Peyer's patch (tissue), 4 donors: ENCODE measurements at places on chromosomes 13 and 19. TPM values are rescaled to one million over a fixed set of nuclear protein-coding genes. Genes with fewer than 3 reads are reported as not detected.

Gene EID2B
- 1.7 TPM for total RNA-seq

Gene PRTN3
- total RNA-seq: not detected

Gene ZNF426
- 3.5 TPM for total RNA-seq

Gene ZNF274
- total RNA-seq: 46.8 TPM

Gene ZIC2
- not detected for total RNA-seq

Gene TTC9B
- total RNA-seq: not detected

Gene MAST1
- total RNA-seq: not detected

Gene ANO8
- total RNA-seq: 13.8 TPM

Gene ELAVL3
- not detected for total RNA-seq

Gene ZNF773
- total RNA-seq: 9.9 TPM

Gene KANK3
- 3.0 TPM for total RNA-seq

Gene SELENOV
- total RNA-seq: not detected

Gene TYROBP
- total RNA-seq: 4.2 TPM

Gene DCLK1
- 7.6 TPM for total RNA-seq

Gene SLITRK5
- total RNA-seq: not detected

Gene LILRA1
- not detected for total RNA-seq

Gene ECSIT
- 94.0 TPM for total RNA-seq

Gene CEACAM4
- total RNA-seq: not detected

Gene CEACAM16
- not detected for total RNA-seq

Gene TMEM143
- total RNA-seq: 30.5 TPM

Gene ACER1
- not detected for total RNA-seq

Gene LGALS7B
- total RNA-seq: not detected

Gene REX1BD
- total RNA-seq: 72.7 TPM

Gene CCL25
- total RNA-seq: 158 TPM

Gene SPACA4
- not detected for total RNA-seq

Gene RCBTB2
- 5.4 TPM for total RNA-seq

Gene CD177
- not detected for total RNA-seq

Gene MATK
- total RNA-seq: 13.1 TPM

Gene SMIM24
- 1,153 TPM for total RNA-seq

Gene ZNF728
- not detected for total RNA-seq

Gene DENND1C
- total RNA-seq: 4.5 TPM

Gene PSG1
- total RNA-seq: not detected

Gene MEDAG
- 4.9 TPM for total RNA-seq

Gene LGI4
- total RNA-seq: 6.1 TPM
